Activated naive CD4-positive, alpha-beta T cell treated with anti-CD3 and anti-CD28 coated beads for 36 hours (primary cell): ENCODE measurements at places on chromosomes 16 and 17.

DNA sequence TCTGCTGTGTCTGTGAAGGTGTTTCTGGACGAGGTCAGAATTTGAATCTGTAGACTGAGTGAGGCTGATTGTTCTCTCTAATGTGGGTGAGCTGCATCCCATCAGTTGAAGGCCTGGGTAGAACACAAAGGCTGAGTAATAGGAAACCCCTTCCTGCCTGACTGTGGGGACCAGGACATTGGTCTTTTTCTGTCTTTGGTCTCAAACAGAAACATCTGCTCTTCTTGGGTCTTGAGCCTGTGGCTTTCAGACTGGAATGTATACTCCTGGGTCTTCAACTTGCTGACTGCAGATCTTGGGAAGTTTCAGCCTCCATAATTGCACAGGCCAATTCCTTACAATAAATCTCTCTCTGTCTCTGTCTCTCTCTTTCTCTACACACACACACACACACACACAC is 19.6 kb upstream of the LRRC75A start:
- no peak for DNase-seq

- DNase-seq: no peak
Observed at GRCh38 chr16:58280146-58280845, 14.5 kb downstream of the PRSS54 start.

DNA sequence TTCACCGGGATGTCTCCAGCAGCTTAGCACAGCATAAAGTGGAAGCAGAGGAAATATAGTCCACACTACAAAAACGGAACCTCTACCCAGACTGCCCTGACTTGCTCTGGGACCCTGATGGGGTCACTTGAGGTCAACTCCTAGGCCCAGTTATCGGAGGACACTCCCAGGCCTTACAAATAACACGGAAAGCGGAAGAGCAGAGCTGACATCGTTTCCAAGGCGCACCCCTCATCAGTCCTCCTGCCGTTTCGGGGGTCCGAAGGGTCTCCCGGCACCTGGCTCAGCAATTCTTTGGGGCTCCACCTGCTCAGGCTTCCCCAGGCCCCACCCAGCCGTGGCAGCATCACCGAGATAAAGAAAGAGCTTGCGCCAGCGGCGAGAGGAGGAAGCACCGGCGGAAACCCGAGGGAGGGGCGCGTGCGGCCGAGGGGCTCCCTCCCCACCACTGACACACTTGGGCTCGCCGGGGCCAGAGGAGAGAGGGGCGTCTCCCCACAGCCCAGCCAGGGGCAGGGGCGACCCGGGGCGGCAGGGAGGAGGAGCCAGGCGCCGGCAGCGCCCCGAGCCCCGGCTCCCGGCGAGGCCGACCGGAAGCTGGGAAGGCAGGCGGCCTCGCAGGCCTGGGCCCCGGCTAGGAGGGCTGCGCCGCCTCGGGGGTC is 727 bp downstream of the CORO7 start:
- DNase-seq: peak; percentile 65

GRCh38 chr17:17565471-17566339 is 25.8 kb downstream of the PEMT start:
- no peak for DNase-seq

DNA sequence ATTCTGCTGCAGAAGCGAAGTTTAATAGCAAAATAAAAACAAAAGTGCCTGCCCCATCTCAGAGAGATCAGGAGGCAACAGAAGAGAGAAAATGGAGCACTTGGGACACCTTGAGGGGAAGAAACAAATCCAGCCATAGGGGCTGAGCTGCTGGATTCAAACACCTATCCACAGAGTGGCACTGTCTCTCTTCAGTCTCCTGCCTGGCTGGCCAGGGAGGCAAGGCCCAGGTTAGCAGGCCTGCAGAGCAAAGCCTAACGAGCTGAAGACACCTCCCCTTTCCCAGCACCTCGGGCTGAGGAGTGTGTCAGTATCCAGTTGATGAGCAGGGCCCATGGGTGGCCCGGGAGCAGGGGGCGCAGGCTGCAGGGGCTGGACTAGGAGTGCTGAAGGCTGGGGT is 8.8 kb upstream of the KRT31 start:
- peak; percentile 12 for DNase-seq

GRCh38 chr16:81987121-81987520 is 24.1 kb downstream of the SDR42E1 start:
- DNase-seq: no peak

DNA sequence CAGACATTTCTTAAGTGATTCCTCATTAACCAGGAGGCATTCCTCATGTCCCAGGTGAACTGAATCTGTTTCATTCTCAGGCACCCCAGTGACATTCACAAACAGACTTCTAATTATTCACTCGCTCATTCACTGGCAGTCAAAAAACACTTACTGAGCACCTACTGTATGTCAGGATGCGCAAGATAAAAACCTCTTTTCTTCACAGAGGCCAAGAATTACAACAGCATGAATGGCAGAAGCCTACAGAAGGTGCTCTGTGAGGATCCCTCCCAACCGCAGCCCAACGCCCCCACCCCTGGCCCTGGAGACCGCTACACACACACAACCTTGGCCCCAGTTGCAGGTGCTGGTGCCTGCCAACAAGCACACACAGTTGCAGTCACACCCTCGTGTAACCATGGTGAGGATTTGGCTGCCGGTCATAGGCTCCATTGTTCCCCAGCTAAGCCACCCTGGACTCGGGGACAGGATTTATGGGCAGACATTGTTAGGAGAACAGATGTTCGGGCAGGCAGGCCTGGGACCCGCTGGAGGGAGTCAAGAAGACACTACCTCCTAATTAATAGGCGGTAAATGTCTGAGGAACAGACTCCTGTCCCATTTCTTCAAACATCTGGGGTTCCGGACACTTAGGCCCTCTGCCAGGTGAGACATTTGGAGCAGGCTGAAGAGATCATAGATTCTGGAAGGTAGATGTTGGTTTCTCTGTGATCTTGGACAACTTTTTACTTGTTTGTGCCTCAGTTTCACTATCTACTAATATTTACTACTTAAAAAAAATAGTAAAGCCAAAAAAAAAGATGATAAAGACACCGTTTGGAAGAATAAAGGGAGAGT is 43.2 kb downstream of the CUEDC1 start:
- DNase-seq: no peak

DNA sequence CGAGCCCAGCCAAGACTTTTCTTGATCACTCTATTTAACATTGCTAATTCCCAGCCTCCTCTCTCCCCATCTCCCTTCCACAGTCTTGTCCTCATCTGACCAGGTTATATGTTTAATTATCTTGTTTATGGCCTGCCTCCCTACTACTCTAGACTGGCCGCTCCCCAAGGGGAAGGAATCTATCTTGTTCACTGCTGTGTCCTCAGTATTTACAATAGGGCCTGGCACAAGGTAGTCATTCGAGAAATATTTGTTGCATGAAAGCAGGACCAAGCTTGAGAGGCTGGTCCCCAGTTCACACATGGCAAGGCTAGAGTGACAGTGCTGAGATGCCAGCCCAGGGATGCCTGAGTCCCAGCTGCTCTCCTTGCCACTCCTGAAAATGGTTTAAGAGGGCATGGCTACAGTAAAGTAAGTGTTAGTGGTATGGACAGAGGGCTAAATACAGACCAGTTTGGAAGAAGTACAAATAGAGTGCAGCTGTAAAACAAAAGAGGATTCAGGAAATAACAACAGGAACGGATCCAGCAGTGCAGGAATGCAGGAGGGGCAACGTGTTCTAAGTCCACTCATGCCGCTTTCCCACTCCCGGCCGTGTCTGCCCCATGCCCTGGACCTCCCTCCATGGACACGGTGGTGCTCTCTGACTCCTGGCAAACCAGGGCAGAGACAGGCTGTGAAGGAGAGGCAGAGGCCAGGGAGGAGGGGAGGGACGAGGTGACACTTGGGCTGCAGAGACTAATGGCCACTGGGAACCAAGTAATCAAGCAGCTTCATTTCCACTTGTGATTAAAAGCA is 65.6 kb downstream of the TOM1L2 start:
- DNase-seq: no peak

DNA sequence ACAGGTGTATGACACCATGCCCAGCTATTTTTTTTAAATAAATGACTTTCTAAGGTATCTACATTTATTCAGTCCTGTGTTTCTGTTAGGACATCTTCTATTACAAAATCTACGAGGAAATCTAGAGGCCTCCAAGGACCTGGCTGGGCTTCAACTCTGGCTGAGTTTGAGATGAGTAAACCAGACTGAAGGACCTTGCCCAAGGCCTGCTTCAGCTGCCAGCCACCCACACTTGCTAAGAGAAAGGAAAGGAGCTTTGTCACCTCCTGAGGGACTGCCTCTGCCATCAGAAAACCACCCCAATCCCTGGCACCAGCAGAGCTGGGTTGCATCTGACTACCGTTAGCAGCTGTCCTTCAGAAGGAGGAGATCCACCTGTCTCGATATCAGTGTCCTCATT is 1.3 kb upstream of the MYO1D start:
- no peak for DNase-seq

DNA sequence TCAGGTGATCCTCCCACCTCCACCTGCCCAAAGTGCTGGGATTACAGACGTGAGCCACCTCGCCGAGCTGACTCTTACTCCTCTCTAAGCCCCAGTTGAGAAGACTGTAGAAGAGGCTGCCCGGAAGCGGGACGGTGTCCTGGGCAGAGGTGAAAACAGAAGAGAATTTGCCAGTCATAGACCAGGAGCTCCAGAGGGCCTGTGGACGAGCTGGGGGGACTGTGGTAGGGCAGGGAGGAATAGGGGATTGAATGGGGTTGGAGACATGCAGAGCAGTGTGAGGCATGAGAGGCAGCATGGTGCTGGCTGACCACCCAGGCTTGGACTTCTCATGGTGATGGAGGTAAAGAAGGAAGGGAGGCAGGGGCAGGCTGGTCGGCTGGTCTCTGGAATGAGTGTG is 17.1 kb upstream of the PHB1 start:
- no peak for DNase-seq

- DNase-seq: no peak
Observed at GRCh38 chr17:37312137-37312923, 63.5 kb upstream of the C17orf78 start.
